NCI-H82 (cell line): ENCODE measurements at places on chromosomes 5 and 9.

DNA sequence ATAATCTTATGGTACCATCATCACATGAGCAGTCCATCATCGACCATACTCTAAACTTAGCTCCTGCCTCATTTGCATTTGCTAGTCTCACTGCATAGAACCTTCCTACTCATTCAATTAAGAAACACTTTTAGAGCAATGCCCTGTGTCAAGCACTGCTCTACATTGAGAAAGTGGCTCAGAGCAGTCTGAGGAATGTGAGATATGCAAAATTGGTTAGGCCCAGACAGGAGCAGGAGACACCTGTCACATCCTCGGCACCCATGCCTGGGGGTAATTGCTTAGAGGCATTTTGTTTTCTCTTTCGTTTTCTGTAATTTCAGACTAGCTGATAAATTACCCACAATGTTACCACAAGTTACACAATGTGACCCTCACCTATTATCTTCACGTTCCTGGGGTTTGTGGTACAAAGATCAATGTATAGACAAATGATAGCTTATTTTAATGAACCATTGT is 4.9 kb upstream of the RARS1 start:
- DNase-seq = peak; percentile 5

DNA sequence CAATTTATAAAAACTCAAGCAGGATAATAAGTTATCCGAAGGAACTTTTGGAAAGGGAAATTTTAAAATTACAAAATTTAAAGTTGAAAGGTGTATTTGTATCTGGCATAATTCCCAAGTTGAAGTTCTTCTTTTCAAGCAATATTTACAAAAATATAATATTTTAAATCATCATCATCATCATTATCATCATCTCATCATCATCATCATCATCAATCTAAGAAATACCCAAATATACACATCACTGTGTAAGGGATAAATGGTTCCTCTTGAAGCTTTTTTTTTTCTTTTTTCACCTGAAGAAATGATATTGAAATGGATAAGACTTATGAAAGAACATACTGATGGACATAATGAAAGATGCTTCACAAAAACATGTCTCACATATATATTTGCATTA is 254.9 kb upstream of the ARRDC3 start:
- DNase-seq = no peak

DNA sequence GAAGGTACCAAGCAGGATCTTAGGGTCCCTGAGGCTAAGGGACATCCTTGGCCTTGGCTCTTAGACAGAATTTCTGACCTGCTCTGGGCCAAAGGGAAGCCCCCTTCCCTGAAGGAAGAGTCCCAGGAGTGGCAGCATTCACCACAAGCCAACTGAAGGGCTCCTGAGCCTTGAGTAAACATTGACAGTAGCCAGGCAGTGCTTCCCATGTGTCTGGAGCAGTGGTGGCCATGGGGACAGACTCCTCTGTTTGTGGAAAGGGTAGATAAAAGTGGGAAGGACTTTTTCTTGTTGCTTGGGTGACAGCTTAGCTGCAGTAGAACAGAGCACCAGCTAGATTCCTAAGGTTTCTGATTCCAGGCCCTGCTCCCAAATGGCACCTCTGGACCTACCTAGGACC is 61.4 kb upstream of the VLDLR start:
- no peak for DNase-seq

DNA sequence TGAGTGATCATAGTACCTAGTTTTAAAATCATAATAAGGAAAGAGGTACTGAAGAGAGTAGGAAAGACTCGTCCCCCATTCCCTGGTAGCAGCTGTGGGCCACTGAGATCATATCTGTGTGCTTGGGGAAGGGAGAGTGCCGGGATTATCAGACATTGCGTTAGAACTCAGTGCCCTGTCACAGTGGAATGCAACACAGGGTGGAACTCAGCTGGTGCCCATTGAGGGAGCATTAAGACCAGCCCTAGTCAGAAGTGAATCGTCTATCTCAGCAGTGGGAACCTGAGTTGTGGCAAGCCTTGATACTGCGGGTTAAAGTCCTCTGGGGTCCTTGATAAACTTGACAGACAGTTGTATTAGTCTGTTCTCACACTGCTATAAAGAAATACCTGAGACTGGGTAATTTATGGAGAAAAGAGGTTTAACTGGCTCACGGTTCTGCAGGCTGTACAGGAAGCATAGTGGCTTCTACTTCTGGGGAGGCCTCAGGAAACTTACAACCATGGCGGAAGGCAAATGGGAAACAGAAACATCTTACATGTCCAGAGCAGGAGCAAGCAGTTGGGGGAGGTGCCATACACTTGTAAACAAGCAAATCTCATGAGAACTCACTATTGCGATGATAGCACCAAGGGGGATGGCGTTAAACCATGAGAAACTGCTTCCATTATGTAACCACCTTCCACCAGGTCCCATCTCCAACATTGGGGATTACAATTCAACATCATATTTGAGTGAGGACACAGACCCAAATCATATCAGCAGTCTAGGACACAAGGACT is 33.1 kb downstream of the NDUFAF2 start:
- DNase-seq = no peak

DNA sequence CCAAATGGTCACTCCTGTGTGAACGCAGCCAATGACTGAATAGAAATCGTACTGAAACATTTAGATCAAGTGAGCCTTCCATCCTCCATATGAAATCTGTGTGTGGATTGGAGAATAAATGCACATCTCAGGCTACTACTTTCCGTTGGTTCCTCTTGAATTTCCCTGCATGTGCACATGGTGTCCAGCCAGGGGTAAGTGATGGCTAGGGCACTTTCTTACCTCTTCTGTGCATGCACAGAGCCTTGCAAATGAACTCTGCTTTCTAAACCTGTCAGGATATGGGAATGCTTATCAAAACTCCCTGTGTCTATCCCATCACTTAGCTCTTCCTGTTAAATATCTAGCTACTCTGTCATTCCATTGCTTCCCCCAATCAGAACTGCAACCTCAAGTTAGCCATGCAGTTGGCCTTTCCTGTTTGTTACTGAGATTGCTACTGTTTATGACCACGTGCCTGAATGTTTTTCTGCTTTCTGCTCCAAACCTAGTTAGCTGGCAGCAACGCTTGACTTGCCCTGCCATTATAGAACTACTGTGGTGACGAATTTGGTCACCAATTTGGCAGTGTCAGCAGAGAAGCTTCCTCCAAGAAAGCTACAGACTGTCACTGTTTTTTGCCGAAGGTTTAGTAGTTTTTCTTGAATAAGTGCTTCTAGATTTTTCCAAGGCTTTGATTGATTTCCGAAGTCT is 661.6 kb downstream of the LRRC70 start:
- no peak for DNase-seq

GRCh38 chr5:6508931-6509330 is 60.3 kb downstream of the UBE2QL1 start:
- DNase-seq = no peak

DNA sequence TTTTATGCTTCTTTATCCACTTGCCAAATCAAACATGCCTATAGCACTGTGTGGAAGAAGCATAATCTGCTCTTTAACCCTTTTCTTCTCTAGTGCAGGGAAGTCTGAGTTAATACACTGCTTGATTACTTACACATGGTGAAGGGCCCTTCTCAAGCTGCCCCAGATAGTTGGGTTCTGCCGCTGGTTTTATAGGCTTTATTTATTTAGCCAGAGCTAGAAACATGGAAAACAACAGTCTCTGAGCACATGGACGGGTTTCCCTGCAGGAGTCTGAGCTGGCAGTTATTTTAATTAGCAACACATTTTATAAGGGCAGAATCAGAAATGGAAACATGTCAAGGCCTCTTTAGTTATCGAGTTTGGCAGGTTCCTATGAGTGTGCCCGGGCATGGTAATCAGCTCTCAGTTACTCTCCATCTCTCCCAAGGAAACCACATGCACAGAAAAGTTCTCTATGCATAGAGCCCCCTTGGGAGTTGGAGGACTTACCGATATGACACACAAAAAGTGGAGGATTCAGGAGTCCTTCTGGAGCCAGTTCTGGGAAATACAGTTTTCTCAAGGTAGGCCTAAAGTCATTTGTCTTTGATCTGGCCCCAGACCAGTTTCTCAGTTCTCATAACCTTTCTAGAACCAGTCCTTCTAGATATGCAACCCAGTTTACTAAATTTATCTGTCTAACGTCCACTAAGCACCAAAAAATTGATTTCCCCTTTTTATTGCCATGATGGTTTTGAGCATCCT is 564.8 kb downstream of the ACTL7B start:
- DNase-seq = peak; percentile 5

DNA sequence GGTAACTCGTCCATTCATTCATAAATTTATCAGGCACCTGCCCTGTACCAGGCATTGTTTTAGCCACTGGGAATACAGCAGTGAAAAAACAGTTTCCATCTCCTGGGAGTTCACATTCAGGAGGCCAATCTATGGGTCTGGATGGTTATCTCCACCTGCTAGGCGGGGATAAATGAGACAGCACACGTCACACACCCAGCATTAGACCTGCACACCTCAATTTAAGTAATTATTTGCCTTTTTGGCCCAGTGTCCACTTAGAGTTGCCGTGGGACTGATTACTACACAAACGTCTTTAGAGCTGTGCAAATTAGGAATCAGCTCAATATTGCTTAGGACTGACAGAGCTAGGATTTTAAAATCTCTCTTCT is 46.1 kb downstream of the STK10 start:
- DNase-seq = no peak

DNA sequence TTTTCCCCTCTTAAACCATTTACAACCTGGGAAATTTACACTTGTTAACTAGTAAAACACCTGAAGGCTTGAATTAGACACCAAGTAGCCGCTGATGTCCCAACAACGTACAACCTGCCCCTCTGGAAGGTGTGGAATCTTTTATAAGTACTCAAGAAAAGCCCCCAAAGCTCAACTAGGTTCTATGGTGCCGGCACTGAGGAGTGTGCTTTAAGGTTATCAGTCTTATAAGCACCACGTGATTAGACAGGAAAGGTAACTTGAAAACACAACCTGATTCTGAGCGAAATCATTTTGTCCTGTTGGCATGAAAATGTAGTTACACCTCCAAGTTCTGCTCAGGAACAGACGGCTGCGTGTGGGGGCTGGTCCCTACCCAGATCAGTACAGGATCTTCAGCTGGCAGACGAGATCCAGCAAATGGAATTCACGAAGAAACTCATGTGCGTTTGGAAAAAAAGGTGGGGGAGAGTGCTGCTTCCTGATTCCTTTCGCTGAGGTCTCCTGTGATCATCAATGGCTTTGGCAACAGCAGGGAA is 195.5 kb downstream of the MEF2C start:
- DNase-seq = peak; percentile 10

DNA sequence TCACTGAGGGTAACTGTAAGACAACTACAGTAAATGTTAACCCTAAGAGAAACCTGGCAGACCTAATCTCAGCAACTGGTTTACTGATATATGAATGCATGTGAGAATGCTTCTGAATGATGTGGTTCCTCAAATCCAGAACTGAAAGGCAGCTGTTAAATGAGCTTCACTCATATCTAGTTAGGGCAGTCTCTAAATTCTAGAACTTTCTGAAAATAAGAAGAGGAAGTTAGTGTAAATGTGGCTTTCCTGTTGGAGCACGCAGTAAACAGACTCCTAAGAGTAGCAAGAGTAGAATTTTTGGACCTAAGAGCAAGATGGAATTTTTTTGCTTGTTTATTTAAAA is 117.9 kb upstream of the KCNN2 start:
- no peak for DNase-seq

GRCh38 chr5:13664377-13664776 is 280.1 kb downstream of the DNAH5 start:
- DNase-seq = no peak

- DNase-seq = no peak
Observed at GRCh38 chr5:14204011-14204670, 61.0 kb downstream of the TRIO start.

DNA sequence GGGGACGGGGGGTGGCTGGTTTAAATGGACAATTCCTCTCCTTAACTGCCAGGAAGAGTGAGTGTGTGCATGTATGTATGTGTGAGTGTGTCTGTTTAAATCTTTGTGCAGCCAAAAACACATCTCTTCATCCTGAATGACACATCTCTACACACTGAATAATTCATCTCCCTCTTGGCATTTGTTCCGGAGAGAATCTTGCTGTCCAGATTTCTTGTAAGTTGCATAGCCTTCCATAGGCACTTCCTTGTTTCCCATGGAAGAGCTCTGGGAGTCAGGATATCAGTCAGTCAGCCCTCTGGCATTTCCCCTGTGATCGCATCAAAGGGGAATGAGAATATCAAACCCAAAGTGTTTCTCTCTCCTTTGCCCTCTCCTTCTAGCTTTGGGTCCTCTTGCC is 74.7 kb downstream of the WWC1 start:
- no peak for DNase-seq

GRCh38 chr5:151694035-151694485 is 7.3 kb upstream of the SPARC start:
- DNase-seq = no peak

GRCh38 chr5:158027806-158028775 is 169.1 kb upstream of the CLINT1 start:
- no peak for DNase-seq

- DNase-seq = peak; percentile 78
Observed at GRCh38 chr5:149834246-149834855, 104.2 kb downstream of the PPARGC1B start.

GRCh38 chr5:2203774-2204173 is 321.0 kb upstream of the IRX4 start:
- DNase-seq = no peak

GRCh38 chr5:162221910-162222309 is 154.3 kb downstream of the GABRG2 start:
- no peak for DNase-seq

- no peak for DNase-seq
Observed at GRCh38 chr9:36911601-36912412, 122.3 kb downstream of the PAX5 start.

DNA sequence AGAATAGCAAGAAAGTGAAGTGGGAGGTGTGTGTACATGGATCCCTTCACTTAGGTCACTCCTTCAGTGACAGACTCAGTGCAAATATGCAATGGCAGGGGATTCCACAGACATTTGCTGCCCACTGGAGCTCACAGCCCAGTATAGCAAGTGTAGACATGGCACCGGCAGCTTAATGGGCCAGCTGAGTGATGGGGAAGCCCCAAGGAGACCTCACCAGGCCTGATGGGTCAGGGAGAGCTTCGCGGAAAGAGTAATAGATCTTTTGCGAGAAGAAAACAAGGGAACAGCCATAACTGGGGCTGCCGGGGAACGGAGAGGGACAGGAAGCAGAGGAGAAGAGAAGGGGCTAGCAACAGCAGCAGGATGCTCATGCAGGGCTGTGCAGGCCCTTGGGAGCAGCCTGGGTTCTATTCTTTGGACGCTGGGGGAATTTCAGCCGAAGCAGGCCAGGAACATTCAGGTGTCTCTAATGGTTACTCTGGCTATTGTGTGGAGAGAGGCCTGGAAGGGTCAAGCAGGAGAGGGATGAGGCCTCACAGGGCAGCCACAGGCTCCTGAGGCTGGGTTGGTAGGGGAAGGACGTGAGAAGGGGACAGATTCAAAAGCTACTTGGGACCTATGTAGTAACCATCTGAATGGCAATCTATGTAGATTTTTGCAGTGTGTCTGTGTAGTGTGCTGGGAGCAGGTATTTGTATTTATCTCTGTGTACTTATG is 27.0 kb downstream of the TCF7 start:
- no peak for DNase-seq
